Pancreas (tissue), 10 donors: ENCODE measurements at places on chromosomes 1 and 21. TPM values are rescaled to one million over a fixed set of nuclear protein-coding genes. Genes with fewer than 3 reads are reported as not detected.

DNA sequence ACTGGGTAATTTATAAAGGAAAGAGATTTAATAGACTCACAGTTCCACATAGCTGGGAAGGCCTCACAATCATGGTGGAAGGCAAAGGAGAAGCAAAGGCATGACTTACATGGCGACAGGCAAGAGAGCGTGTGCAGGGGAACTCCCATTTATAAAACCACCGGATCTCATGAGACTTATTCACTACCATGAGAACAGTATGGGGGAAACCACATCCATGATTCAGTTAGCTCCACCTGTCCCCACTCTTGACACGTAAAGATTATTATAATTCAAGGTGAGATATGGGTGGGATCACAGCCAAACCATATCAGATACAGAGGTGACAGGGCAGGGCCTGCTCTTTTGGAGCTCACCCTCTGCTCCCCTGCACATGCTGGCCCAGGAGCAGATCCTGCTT is 31.4 kb upstream of the TMEM61 start:
- H3K27me3 ChIP-seq = no peaks in the 10 kb centered on the region
- no peak for DNase-seq
- H3K4me1 ChIP-seq = no peaks in the 10 kb centered on the region
- no peaks in the 10 kb centered on the region for H3K36me3 ChIP-seq
- H3K4me3 ChIP-seq = no peak overlapping the region

The DCST2 gene
- 0.23 TPM for total RNA-seq

The C8B gene
- total RNA-seq = not detected

The CORT gene
- not detected for total RNA-seq

GRCh38 chr21:32547018-32547417 is 38.3 kb downstream of the TCP10L start:
- H3K4me1 ChIP-seq = no peaks in the 10 kb centered on the region
- H3K36me3 ChIP-seq = no peaks in the 10 kb centered on the region
- no peak overlapping the region for H3K4me3 ChIP-seq
- no peaks in the 10 kb centered on the region for H3K27me3 ChIP-seq
- H3K27ac ChIP-seq = no peak overlapping the region
- no peak for DNase-seq

DNA sequence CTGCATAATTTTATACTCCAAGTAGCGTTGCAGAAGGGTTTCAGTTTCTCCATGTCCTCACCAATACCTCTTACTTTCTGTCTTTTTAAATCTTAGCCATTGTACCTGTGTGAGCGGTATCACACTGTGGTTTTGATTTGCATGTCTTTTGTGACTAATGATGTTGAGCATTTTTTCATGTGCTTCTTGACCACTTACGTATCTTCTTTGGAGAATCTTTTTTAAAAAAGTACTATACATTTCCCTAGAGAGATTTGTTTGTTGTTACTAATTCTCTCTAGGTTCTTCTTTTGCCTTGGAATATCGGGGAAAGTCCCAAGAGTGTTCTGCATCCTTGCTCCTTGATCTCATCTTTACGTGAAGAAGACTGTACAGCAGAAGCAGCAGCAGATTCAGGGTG is 81.8 kb upstream of the WARS2 start:
- H3K4me3 ChIP-seq = no peak overlapping the region
- H3K36me3 ChIP-seq = no peaks in the 10 kb centered on the region
- H3K4me1 ChIP-seq = no peaks in the 10 kb centered on the region
- no peak overlapping the region for H3K27ac ChIP-seq

GRCh38 chr1:234372011-234372757 is 1.1 kb upstream of the COA6 start:
- peaks cover 16% of the 10 kb centered on the region for H3K4me1 ChIP-seq
- DNase-seq = no peak
- no peak overlapping the region for H3K27ac ChIP-seq

GRCh38 chr1:38183096-38183495 is 136.5 kb upstream of the POU3F1 start:
- H3K4me1 ChIP-seq = no peaks in the 10 kb centered on the region
- H3K4me3 ChIP-seq = no peak overlapping the region
- no peak for DNase-seq
- H3K27me3 ChIP-seq = no peaks in the 10 kb centered on the region
- no peak overlapping the region for H3K27ac ChIP-seq

The KRTAP13-2 gene
- total RNA-seq = not detected

The PEAR1 gene
- total RNA-seq = 1.8 TPM

DNA sequence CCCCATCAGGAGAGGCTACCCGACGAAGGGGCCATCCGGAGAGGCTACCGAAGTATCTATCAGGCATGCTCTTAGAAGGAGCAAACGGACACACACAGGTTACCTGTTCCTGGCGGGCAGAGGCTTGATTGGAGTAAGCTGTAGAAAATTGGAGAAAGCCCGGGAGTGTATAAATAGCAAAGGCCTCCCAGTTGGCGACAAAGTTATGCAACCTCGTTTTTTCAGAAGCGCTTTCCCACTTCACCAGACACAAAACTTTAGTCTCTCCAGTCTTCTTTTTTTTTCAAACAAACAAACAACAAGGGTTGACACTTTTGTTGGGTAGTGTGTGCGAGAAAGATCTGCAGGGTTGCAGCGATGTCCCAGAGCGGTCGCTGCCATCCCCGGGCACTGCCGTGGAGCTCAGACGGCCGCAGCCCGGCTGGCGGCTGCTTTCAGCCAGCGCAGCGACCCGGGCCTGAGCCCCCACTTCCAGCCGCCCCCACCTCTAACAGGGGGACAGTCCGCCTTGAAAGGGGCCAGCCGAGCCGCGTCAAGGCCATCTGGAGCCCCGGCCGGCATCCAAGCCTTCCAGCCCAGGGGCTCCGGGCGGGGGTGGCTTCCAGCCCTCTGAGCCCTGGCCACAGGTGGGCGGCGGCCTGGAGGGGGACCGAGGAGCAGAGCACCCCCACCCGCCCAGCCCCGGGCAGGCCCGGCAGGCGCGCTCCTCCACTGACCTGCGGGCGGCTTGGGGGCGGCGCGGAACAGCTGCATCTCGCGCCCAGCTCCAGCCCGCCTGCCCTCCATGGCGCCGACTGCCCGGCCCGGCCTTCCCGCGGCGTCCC is 616 bp downstream of the MCOLN3 start:
- peak overlapping the region; percentile 70 for H3K27ac ChIP-seq
- no peaks in the 10 kb centered on the region for H3K36me3 ChIP-seq
- DNase-seq = peak; percentile 16

DNA sequence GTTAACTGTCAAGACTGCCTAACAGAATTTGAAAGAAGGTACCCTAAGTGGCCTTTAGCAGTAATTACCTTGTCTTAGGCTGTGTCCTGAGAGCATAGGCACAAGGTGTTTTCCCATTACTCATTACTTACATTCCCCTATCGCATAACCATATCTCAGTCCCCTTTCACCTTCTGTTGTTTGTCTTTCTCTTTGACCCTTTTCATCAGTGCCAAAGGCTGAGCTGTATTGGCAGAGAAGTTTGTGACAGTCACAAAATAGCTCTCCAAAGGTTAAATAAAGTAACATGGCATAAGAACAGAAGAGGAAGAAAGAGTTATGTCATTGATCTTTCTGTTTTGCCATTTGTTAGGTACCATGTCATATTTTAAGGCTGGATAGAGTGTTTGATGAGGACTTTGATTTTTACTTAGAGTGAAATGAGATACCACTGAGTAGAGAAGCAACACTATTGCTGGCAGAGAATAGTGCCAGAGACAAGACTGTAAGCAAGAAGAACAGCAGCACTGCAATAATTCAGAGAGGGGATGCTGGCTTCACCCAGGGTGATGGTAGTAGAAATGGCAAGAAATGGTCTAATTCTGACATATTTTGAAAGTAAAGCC is 497.8 kb downstream of the TTLL7 start:
- DNase-seq = peak; percentile 13
- H3K27ac ChIP-seq = no peak overlapping the region
- H3K4me1 ChIP-seq = peaks cover 17% of the 10 kb centered on the region
- H3K4me3 ChIP-seq = no peak overlapping the region
- no peaks in the 10 kb centered on the region for H3K27me3 ChIP-seq
- H3K36me3 ChIP-seq = no peaks in the 10 kb centered on the region

The FCRL5 gene
- 0.05 TPM for total RNA-seq

GRCh38 chr1:160117709-160118183 is 2.2 kb downstream of the ATP1A2 start:
- no peaks in the 10 kb centered on the region for H3K27me3 ChIP-seq
- no peaks in the 10 kb centered on the region for H3K36me3 ChIP-seq
- no peaks in the 10 kb centered on the region for H3K4me1 ChIP-seq
- H3K27ac ChIP-seq = no peak overlapping the region

- H3K4me1 ChIP-seq = peaks cover 48% of the 10 kb centered on the region
- peak overlapping the region; percentile 67 for H3K27ac ChIP-seq
- H3K27me3 ChIP-seq = no peaks in the 10 kb centered on the region
- DNase-seq = no peak
Measured at GRCh38 chr1:184755226-184756065, 788 bp upstream of the EDEM3 start.

DNA sequence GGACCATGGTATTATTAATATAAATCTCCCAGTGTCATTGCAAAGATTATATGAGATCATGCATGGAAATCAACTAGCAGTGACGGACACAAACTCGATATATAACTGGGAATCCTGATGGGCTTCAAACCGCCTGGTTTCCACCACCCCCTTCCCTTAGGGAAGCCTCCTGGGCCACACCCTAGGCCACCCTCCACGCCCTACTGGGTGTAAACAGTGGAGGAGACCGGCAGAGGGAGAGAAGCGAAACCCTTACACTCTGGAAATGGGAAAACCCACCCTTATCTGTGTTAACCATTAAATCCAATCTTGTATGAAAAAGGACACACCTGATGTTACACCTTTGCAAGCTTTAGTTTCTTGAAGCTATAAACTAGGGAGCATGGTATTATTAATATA is 595 bp upstream of the ZNHIT6 start:
- H3K36me3 ChIP-seq = peaks cover 6% of the 10 kb centered on the region
- peak overlapping the region; percentile 66 for H3K4me3 ChIP-seq
- H3K27ac ChIP-seq = peak overlapping the region; percentile 88
- no peaks in the 10 kb centered on the region for H3K27me3 ChIP-seq

The SLAMF7 gene
- 0.47 TPM for total RNA-seq

DNA sequence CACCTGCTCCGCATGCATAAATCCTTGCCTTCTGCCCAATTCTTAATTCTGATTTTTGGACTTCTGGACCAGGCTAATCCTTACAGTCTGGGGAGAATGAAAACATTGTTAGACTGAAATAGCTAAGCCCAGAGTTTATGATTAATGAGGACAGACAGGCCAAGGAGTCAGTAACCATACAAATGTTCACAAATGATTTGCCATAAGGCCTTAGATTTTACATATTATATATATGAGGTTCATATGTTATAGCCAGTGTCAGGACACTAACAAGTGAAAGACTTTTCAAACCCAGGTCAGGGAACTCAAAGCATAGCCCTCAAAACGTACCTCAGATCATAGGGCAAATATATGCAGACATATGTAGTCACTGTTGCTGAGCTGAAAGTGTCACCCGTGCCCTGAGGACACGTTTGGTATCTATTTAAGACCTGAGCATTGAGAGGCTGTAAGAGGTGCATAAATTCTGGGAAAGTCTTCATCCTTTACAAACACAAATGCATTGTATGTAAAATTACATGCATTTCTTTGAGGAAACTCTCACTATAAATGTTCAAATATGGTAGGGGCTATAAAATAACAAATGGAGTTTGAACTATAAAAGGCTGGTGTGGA is 45.3 kb upstream of the FBXO28 start:
- H3K4me3 ChIP-seq = no peak overlapping the region
- H3K27ac ChIP-seq = no peak overlapping the region
- H3K27me3 ChIP-seq = no peaks in the 10 kb centered on the region
- no peaks in the 10 kb centered on the region for H3K4me1 ChIP-seq
- H3K36me3 ChIP-seq = no peaks in the 10 kb centered on the region

DNA sequence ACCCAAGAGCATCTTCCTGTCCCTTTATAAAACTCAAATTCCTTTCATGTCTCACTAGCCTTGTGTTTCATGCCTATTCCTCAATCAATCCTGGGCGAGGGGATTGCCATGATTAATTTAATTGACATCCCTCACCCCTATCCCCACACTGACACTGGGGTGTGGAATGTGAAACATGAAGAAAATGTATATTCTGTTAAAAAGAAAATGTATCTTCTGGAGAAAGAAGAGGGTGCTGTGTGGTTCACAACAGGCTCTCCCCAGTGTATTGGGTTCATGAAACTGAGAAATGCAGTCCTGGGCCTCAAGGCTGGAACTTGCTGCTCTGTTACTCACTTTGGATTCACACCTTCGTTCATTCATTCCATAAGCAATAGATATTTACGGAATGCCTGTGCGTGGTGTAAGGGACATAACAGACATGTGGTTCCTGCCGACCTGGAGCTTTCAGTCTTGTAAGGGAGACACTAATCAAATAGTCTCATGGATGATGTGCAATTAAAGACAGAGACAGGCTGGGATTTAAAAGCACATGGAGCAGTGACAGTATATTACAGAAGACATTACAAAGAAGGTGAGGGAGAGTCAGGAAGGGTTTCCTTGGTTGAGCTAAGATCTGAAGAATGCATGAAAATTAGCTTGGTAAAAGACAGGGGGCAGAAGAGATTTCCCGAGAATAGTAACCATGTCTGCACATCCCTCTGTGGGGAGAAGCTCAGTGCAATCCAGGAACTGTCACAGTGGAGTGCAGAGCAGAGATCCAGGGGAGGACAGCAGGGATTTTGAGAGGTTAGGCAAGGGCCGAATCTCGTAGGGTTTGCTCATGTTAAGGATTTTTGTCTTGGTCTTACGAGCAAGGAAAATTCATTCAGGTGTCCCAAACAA is 32.1 kb downstream of the SERTAD4 start:
- no peaks in the 10 kb centered on the region for H3K4me1 ChIP-seq
- DNase-seq = no peak
- H3K4me3 ChIP-seq = no peak overlapping the region
- no peaks in the 10 kb centered on the region for H3K27me3 ChIP-seq
- H3K36me3 ChIP-seq = no peaks in the 10 kb centered on the region

DNA sequence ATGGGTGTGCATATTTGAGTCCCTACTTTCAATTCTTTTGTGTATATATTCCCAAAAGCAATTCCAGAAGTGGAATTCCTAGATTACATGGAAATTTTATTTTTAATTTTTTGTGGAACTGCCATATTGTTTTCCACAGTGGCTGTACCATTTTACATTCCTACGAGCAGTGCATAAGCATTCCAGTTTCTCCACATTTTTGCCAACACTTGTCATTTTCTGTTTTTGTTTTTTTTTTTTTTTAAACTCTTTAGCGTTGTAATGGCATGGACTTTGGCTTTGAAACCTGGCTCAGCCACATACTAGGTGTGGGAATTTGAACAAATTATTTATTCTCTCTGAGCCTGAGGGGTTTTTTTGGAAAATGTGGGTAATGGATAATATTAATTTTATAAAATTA is 214.5 kb upstream of the UBE2U start:
- H3K4me1 ChIP-seq = peaks cover 8% of the 10 kb centered on the region
- H3K27me3 ChIP-seq = no peaks in the 10 kb centered on the region
- H3K27ac ChIP-seq = no peak overlapping the region
- H3K36me3 ChIP-seq = no peaks in the 10 kb centered on the region
- no peak overlapping the region for H3K4me3 ChIP-seq

The C1QA gene
- 38.9 TPM for total RNA-seq

DNA sequence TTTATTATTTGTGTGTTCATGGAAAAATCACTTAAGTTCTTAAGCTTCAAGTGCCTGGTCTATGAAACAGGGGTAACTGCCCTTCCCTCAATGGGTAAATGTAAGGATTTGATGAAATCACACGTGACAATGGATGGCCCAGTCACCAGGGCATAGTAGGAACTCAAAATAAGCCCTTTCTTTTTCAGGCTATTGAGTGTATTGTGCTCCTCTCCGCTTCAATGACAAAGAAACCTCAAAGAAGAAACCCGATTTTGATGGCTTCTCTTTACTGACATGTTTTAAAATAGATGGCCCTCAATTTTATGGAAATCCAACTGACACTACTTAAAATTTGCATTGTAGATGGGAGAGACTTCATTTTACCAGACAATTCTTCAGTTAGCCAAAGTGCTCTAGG is 543.5 kb downstream of the OMA1 start:
- no peaks in the 10 kb centered on the region for H3K4me1 ChIP-seq
- H3K36me3 ChIP-seq = no peaks in the 10 kb centered on the region
- no peak overlapping the region for H3K4me3 ChIP-seq
- no peak for DNase-seq
- no peak overlapping the region for H3K27ac ChIP-seq
- H3K27me3 ChIP-seq = no peaks in the 10 kb centered on the region

The GBP2 gene
- total RNA-seq = 17.0 TPM
